ENCODE measurements at places on chromosomes 11 and 22.
A peak's percentile ranks its signal among the peaks of the same experiment; 100 is the strongest.

- DNase-seq: no peak
These were observed 831 bp downstream of the CHST1 start for GRCh38 chr11:45664376-45665205.

DNA sequence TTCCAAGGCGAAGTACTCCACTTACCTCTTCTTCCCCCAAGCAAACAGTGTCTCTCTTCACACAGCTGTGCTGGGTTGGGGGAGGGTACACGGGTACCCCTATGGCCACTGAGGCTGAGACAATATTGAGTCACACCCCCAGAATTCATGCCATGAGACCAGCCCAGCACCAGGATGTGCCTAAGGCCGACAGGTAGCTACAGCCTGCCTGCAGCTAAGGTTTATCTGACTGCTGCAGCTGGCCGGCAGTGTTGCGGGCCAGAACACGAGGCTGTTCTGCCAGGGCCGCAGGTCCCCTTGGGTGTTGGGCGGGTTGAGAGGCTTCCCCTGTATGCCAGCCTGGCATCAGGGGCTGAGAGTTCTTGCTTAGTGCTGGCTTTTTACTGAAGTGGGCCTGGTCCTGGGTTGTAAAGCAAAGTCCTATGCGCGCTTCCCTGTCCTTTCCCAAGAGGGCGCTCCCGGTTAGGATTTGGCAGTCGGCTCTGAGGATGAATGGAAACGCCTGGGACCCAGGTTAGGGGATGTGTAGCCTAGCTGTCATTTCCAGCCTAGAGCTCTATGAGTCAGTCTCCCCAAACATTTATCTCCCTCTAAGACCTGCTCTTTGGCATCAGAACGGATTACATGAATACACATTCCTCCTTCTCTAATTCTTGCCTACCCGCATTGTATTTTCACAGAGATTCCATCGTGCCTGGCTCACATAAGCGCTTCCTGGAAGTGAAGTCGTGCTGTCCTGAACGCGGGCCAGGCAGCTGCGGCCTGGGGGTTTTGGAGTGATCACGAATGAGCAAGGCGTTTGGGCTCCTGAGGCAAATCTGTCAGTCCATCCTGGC lies 7.1 kb downstream of the USP18 start:
- DNase-seq: peak; percentile 76

DNA sequence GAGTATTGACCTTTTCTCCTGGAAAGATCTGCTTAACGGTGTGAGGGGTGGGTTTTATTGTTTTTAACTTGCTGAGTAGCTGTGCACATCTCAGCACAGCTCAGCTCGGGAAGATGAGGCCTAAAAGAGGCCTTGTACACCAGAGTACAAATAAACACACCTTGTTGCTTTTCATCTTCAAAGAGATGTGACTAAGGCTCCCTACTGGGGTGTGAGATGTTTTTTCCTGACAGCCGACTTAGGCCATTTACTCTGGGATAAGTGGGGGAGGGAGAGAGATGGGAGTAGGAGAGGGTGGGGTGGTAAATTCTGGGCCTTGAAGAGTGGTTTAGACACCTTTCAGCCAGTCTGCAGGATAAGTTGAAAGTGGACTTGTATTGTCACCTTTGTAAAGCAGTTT lies 2.9 kb downstream of the LDLRAD3 start:
- no peak for DNase-seq

DNA sequence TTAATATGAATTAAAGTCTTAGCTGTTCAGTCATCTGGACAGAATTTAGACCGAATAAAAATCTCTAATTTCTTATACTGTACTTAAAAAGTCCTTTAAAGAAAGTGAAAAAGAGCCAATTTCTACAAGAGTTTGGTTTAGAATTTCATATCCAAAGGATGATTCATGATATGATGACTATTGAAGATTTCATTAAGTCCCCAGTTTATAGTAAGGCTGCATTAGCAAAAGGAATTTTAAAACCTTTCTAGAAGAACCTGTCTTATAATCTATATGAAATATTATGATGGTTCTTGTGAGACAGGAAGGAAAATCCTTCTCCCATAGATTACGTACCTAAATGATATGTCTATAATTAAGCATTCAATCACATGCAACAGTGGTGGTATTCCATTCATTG lies 34.8 kb downstream of the TSG101 start:
- no peak for DNase-seq

DNA sequence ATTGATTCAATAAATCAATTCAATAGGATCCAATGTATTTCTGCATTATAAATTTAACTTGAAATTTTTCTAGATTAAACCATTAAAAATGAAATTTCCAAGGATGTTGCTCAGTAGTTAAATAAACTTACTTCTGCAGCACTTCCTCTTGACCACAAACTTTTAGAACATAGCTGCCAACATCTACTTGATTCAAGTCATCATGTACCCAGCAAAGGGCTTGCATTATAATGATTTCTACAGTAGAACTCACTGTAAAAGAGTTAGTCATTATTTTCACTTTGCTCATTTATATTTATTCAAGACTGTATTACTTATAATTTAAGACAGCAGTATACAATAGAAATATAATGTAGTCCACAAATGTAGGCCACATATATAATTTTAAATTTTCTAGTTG lies 59.2 kb downstream of the PIK3C2A start:
- no peak for DNase-seq
